Pancreas (tissue), 10 donors: ENCODE measurements at places on chromosomes 11 and 22. TPM values are rescaled to one million over a fixed set of nuclear protein-coding genes. Genes with fewer than 3 reads are reported as not detected.
A peak's percentile ranks its signal among the peaks of the same experiment; 100 is the strongest.

- no peak for DNase-seq
Measured at GRCh38 chr22:47332246-47332980, 570.0 kb downstream of the TBC1D22A start.

GRCh38 chr22:23012081-23012622, 58.2 kb upstream of the GNAZ start:
- no peak for DNase-seq

DNA sequence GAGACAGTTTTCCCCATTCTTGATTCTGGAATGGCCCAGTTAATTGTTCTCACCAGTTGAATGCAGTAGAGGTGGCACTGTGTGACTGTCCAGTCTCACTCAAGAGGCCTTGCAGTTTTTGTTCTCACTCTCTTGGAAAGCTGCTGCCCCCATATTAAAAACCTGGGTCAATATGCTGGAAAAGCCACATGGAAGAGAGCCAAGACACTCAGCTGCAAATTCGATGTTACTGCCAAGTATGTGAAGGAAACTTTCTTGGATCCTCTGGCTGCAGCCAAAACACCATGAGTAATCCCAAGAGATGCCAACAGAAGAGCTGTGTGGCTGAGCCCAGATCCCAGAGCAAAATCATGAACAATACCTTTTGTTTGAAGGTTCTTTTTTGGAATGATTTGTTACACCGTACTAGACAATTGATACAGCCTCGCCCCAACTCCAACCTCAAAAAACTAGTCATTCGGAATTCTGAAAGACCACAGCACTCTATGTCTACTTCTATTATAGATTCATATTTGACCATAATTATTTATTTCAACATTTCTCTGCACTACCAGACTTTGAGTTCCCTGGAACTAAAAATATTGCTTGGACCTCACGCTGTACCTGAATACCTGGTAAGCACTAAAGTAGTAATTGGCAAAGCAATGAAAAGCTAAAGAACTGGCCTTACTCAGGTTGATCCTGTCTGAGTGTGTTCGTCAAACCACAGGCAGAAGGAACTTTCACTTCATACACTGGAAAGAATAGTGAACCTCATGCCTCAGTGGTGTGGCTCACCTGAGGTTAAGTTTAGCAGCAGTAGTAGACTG, 378.8 kb downstream of the ETS1 start:
- DNase-seq, result peak; percentile 21

DNA sequence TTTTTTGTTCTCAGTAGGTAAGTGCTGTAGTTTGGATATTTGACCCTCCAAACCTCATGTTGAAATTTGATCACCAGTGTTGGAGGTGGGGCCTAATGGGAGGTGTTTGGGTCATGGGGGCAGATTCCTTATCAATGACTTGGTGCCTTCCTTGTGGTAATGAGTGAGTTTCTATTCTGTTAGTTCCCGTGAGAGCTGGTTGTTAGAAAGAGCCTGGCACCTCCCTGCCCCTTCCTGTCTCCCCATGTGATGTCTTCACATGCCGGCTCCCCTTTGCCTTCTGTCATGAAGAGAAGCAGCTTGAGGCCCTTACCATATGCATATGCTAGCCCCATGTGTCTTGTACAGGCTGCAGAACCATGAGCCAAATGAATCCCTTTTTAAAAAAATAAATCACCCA, 138.3 kb downstream of the TMEM135 start:
- no peak for DNase-seq

DNA sequence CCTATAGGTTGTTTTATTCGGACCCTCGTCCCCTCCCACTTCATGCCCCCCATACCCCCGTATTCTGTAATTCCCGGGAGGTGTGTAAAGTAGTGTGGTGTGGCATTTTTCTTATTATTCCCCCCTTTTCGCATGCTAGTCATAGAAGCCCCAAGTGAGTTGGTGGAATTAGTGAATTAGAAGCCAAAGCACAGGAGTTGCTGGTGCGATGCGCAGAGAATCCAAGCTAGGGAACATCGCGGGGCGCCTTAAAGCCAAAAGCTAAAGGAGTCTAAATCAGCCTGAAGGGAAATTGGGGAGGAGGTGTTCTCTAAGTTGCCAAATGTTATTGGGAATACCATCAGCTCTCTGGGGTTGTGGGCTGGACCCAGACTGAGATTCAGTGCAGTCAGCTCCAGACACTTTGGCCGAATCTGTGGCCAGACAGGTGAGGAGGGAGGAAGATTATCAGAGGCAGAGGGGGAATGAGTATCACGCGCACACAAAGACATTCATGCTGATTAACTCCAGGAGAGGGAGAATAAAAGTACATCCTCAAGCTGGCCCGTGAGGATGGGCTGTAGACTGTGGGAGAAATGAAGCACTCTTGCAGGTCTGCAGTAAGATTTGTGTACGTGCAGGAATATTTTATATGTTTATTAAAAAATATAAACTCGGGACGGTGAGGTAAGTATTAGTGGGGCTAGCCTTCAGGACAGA, 102.8 kb upstream of the HSD17B12 start:
- DNase-seq, result no peak

DNA sequence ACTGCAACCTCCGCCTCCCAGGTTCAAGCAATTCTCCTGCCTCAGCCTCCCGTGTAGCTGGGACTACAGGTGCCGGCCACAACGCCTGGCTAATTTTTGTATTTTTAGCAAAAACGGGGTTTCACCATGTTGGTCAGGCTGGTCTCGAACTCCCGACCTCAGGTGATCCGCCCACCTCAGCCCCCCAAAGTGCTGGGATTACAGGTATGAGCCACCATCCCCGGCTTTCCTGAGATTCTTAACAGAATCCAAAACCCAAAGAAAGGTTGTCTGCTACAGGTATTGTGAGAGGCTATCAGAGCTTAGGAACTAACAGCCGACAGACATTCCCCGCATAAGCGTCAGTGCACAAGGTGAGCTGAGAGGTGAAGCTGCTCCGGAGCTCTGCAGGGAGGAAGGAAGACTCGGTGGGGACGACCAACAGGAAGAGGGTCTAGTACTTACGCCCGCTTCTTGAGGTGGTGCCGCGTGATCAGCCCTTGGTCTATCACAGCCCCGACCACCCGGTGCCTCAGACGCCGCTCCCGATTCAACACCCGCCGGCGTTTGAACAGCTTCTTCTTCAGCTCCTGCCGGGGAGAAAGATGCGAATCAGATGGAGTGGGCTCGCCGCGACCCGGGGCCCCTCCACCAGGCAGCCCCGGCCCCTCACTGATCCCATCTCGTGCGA, 470 bp downstream of the C11orf98 start:
- peak; percentile 79 for DNase-seq

GRCh38 chr22:45670981-45671782, 452 bp upstream of the ATXN10 start:
- no peak for DNase-seq

The CWC15 gene
- total RNA-seq, result 21.2 TPM

DNA sequence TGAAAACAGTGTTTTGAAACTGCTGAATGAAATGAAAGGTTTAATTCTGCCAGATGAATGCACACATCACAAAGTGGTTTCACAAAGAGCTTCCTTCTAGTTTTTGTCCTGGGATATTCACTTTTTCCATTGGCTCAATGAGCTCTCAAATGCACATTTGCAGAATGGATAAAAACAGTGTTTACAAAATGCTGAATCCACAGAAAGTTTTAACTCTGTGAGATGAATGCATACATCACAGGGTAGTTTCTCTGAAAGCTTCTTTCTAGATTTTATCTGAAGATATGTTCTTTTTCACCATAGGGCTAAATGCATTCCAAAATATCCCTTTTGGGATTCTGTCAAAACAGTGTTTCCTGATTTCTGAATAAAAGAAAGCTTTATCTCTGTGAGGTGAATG, 237.6 kb downstream of the OR4A5 start:
- no peak for DNase-seq

The NLRP6 gene
- total RNA-seq, result 0.19 TPM

DNA sequence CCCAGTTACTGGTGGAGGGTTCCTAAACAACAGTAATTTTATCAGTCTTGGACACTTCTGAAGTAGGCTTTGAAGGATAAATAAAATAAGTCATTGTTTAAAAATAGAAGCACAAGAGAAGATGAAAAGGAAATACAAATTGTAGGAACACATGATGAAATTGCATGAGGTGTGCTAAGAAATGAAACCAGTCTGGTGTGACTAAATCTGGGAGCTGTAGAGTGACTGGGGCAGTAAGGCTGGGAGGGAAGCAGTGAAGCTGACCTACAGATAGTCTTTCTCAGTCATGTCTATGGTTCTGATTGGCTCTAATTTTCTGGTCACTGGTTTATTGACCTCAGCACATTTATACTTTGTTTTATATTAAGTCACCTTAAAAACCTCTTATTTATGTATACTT, 139.1 kb downstream of the SLC17A6 start:
- DNase-seq, result no peak

- peak; percentile 23 for DNase-seq
Measured at GRCh38 chr11:61963282-61964057, 4.0 kb downstream of the FTH1 start.

DNA sequence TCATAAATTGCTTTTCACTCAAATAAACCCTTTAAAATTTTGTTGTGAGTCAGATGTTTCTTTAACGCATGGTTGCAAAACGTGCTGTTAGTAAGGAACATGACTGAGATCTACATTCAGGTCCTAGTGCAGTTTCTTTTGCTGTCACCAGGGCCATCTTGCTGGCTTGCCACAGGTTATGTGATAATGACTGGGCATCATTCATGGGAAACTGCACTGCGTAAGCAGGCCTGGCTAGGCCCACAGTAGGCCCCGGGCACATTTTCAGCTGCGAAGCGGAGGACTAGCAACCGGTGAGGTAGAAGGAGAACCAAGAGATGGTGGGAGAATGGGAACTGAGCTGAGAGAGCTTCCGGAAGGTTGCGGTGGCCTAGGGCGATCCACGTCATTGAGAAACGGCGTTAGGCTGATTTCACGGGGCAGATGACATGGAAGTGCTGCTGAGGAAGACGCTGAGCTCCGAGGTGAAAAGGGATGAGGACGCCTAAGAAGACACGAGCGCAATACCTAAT, 3.2 kb upstream of the KLHDC7B start:
- DNase-seq, result no peak

DNA sequence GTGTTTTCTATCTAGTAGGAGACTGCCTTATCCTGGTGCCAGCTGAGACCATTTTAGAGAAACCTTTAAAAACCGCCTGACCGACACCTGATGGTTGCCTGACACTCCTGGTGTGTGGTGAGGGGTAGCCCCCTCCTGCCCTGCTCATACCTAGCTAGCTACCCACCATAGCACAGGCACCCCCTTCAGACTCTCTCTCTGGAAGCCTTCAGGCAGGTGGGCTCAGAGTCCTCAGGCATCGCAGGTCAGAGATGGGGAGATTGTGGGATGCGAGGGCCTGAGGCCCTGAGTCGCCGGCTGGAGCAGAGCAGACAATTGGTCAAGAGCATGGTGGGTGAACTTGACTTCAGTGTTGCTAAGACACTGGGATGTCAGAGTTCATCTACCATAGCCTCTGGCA, 424.6 kb downstream of the BRD1 start:
- DNase-seq, result no peak

The KCNJ11 gene
- 11.0 TPM for total RNA-seq

DNA sequence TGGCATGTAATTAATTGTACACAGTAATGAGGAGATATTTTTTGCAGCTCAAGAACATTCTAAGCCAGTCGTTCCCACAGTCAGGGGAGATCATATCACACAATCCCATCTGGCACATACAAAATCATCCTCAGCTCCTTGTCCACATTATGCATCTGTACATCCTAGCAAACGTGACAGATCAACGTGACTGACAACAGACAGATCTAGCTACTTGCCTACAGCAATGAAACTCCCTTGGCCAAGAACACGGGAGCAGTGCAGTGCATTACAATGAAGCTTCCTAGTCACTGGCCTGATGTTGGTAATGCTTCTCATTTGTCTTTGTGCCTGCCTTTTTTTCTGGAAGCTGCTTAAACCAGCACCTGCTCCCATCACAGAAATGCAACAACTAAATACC, 24.5 kb upstream of the GUCY1A2 start:
- DNase-seq, result no peak

DNA sequence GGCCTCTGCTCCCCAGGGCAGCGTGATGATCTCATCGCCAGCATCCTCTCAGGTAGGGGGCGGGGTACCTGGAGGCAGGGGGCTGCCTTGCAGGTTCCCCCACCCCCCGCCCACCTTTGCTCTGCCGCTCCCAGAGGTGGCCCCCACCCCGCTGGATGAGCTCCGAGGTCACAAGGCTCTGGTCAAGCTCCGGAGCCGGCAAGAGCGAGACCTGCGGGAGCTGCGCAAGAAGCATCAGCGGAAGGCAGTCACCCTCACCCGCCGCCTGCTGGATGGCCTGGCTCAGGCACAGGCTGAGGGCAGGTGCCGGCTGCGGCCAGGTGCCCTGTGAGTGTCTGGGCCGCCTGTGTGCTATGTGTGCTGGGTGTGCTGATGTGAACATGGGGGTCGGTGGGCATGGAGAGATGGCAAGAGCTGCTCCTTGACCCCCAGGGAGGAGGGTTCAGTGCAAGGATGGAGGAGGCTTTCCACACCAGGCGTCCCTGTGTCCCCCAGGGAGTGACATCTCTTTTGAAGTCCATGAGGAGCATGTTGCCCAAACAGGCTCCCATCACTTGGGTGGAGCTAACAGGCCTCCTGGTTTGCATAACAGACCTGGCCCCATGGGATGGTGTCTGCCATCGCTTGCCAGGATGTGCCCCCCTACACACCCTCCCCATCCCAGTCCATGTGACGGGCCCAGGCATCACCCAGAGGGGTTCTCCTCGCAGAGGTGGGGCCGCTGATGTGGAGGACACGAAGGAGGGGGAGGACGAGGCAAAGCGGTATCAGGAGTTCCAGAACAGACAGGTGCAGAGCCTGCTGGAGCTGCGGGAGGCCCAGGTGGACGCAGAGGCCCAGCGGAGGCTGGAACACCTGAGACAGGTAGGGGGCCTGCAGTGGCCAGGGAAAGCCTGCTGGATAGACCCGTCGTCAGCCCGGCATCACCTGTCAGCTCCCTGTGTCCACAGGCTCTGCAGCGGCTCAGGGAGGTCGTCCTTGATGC, 14.1 kb downstream of the PLCB3 start:
- no peak for DNase-seq

The SLC7A4 gene
- 0.28 TPM for total RNA-seq

DNA sequence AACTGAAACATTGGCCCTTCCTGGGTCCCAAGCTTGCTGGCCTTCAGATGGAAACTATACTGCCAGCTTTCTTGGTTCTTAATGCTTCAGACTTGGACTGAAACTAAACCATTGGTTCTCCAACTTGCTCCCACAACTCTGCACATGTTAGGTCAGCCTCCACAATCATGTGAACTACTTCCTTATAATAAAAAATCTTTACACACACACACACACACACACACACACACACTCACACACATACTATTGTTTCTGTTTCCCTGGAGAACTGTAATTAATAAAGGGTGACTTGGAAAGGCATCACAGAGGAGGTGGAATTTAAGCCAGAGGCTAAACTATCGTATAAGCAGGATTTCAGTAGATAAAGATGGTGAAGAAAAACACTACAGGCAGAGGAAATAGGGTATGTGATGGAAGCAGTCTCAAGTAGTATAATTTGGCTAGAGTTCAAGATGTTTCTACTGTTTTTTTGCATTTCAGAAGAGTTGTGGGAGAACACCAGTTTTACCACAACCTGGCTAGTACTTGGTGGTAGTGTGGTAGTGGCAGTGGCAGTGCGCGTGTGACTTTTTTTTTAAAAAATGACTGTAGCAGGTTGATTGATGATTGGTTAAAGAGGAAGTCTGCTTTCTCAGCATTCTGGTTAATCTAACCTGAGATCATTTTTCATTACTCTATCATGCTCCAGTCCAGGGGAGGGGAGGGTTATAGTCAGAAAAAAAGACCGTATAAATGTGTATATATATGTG, 70.1 kb downstream of the PDE3B start:
- no peak for DNase-seq
